ENCODE measurements at places on chromosomes 5 and 9.

DNA sequence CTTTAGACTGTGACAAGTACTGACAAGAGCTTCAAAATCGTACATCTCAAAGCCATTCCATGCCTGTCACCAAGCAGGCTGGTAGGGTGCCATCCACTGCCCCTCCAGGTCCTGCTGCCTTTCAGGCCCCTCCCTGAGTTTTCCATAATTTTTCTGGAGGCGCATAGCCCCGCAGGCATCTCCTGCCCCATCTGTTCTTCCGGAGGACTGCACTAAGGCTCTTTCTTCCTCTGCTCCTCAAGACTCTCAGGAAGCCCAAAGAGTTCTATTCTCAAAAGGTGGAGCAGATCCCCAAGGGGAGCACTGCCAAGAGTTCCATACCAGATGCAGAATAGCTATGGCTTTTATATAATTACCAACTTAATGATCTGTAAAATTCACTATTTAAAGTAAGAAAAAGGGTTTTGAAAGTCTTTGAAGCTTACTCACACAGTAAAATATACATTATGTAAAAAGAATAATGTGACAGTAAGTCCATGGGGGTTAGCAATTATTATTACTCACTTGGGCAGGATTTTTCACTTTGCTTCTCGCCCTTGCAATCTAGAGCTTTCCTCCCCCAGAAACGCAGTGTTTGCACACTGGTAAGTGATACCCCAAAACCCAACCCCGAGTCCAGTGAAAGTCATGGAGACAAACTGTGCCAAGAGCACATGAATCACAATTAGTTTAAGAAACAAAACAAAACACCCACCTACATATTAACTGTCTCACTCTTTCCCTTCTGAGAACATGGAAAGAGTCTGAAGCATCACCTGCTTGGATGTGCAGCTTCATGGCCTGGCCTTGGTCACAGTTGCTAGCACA is 114.1 kb upstream of the DAPK1 start:
- no peak for DNase-seq

DNA sequence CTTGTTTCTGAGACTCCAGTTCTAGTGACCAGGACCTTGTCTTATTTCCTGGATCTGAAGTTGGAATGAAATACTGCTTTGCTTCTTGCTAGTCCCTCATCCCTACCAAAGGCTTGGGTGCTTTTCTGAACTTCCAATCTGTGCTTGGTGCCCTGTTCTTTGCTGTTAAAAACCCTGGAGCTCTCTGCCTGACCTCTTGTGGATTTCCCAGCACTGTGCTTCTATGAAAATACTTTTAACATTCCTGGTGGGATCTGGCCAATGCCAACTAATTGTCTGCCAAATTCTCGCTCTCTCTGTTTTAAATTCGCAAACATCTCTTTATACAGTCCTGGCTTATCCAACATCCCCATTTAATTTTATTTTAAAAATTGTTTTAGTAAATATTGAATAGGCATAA is 26.7 kb upstream of the CSNK1G3 start:
- no peak for DNase-seq

DNA sequence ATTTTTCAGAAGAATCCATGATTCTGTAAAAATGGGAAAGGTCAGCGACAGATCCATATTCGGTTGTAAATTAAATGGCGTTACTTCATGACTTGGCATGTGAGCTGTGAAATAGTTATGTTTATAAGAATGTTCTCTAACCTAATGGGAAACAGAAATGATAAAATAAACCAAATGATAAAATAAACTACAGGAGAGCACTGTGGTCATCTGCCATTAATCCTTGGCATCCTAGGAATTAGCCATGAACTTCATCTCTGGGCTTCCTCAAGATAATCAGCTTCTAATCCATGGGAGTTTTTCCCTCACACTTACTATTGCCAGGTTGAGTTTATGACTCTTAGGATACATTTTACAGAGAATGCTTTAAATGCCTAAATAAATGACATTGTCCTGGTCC is 94.6 kb upstream of the SLC30A5 start:
- no peak for DNase-seq

DNA sequence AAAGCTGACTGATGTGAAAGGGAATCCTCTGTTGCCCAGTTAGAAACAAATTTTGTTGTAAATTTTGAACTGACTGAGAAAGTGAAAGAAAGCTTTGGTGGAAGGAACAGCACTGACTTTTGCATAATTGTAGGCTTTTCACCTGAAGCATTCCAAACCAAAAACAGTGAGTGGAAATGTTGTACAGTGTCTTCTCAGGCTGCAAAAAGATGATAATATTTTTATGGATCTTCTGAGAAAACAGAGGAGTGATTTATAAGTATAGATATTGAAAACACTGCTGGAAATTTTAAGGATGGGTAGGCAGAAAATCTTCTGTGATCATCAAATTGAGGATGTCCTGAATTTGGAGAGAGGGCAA is 40.0 kb downstream of the LURAP1L start:
- DNase-seq: no peak

- DNase-seq: no peak
Measured at GRCh38 chr5:132225165-132226032, 2.3 kb downstream of the P4HA2 start.

DNA sequence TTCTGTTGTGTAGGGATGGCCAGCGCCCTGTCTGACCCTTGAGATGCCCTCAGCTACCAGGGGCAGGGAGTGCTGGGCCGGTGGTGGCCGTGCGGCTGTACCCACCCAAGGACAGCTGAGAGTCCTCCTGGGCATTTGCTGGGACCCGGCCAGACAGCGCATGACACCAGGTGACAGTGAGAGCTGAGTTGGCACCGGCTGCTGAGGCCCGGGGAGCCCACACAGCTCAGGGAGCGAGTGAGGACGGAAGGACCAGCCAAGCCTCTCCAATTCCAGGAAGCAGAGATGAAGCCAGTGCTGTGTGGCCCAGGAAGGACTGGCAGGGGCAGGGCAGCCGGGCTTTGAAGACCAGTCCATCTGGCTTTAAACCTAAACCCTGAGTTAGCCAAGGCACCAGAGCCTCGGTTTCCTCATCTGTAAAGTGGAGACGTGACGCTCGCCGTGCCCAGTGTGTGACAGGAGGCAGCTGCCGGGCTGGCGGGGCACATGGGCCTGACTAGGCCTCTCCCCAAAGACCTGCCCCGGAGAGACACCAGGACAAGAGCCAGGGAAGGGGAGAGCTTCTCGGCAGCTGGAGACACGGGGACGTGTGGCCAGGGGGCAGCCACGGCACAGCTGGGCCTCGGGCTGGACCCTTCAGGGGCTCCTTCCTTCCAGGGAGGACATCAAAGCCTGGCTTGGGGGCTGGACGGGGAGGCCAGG is 3.0 kb upstream of the AGPAT2 start:
- DNase-seq: no peak

DNA sequence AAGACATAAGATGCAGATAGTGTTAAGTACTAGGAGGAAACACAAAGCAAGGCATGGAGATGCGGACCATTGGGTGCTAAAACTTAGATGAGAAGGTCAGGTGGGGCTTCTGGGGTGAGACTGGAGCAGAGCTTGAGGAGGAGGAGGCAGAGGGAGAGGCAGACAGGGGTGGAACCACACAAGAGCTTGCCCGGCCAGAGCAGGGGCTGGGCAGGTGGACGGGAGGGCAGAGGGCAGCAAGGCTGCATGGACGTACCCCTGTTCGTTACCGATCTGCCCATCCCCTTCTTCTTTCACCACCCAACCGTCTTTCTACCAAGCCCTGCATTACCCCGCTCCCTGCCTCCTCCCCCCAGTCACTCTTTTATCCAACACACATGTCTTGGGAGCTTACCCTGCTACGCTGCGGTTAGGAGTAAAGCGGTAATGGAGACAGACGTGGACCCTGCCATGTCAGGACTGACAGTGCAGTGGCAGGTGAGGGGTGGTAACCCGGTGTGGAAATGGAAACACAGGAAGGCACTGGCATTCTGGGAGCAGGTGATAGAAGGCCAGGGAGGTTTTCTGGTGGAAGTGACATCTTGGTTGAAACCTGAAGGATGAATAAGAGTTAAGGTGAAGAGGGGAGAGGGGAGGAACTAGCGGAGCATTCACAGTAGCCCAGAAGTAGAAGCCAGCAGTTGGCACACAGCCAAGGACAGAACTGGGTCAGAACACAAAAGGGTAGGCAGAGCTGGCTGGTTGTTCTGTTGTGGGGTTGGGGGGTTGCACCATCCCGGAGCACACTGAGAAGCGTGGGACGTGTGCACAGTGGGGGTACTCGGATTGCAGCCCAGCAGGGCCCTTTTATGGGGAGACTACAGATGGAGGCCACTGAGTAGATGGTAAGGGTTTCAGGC is 167.2 kb downstream of the CACNA1B start:
- DNase-seq: no peak

DNA sequence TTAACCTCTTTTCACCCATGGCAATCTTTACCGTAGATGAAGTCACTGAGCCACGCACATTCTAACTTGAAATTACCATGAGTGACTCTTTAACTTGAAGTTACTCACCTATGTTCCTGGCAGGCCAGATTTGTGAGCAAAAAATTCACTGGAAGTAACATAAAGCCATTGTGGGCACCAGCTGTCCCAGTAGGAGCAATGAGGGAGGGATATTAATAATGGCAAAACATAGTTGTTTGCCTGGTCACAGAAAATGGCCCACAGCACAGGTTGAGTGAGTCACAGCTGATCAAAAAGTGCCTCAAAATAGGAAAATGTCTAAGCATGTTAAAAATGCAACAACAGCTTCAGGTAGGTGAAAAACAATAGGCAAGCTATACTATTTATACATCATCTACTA is 146.6 kb downstream of the EFNA5 start:
- DNase-seq: no peak
